Natural killer cell treated with Interleukin-12 subunit alpha and Interleukin-12 subunit beta and Interleukin-15 and Interleukin-18, amount 100 ng/mL, for 72 hours (primary cell): ENCODE measurements at places on chromosomes 1 and 21. TPM values are rescaled to one million over a fixed set of nuclear protein-coding genes. Genes with fewer than 3 reads are reported as not detected.

- no peak for DNase-seq
Observed at GRCh38 chr21:15752763-15753407, 23.1 kb downstream of the USP25 start.

GRCh38 chr1:100277866-100278265 is 11.8 kb downstream of the RTCA start:
- no peak for DNase-seq

GRCh38 chr1:161082483-161082882 is 6.9 kb downstream of the NECTIN4 start:
- no peak for DNase-seq

GRCh38 chr1:95369985-95370690 is 136.1 kb downstream of the RWDD3 start:
- no peak for DNase-seq

- no peak for DNase-seq
Observed at GRCh38 chr1:232629250-232630046, 485 bp downstream of the SIPA1L2 start.

DNA sequence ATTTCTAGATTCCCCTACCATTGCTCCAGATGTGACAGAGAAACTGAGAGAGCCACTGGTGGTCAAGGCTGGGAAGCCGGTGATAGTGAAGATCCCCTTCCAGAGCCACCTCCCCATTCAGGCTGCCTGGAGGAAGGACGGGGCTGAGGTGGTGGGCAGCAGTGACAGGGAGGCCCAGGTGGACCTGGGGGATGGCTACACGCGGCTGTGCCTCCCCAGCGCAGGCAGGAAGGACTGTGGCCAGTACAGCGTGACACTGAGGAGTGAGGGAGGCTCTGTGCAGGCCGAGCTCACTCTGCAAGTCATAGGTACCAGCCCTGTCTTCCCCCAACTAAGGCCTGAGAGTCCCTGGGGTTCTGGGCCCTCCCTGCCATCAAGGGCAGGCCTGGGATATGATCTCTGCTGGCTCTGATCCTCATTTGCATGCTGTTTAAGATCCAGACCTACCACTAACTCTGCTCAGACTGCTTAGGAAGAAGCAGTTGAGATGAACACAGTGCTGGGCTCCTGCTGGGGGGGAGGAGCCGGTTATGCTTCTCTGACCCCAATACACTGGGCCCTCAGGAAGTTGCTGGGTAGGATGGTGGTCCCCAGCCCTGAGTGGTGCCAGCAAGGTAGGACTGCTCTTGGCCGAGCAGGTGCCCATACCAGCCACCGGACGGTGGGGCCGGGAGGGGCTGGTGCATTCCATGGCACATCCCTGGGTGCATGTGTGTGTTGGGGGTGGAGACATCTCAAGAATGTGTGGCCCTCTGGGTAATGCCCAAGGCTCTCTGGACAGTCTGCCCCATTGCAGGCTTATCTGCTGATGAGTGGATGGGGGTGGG is 25.1 kb downstream of the IGFN1 start:
- DNase-seq: no peak

The KRTAP13-2 gene
- total RNA-seq: not detected

The NUAK2 gene
- total RNA-seq: 2.5 TPM

GRCh38 chr1:244242446-244242845 is 191.4 kb downstream of the ZBTB18 start:
- DNase-seq: no peak

- no peak for DNase-seq
Observed at GRCh38 chr1:171610385-171610784, 11.7 kb upstream of the MYOCOS start.

The PLCH2 gene
- 5.5 TPM for total RNA-seq

GRCh38 chr1:21553116-21553926 is 44.1 kb downstream of the ALPL start:
- no peak for DNase-seq

DNA sequence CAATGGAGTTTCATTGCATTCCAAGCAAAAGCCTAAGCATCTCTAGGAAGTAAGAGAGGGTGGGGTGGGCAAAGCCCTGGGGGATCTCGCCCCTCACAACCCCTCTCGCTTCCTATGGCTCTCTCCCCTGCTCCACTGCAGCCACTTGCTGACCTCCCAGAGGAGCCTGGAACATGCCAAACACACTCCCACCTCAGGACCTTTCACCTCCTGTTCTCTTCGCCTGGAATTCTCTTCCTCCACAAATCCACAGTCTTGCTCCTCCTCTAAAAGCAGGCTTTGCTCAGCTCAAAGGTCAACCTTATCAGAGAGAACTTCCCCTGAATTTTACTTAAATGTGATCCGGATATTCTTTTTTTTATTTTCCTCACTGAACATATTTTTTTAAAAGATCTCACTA is 20.9 kb upstream of the SRRM1 start:
- no peak for DNase-seq

DNA sequence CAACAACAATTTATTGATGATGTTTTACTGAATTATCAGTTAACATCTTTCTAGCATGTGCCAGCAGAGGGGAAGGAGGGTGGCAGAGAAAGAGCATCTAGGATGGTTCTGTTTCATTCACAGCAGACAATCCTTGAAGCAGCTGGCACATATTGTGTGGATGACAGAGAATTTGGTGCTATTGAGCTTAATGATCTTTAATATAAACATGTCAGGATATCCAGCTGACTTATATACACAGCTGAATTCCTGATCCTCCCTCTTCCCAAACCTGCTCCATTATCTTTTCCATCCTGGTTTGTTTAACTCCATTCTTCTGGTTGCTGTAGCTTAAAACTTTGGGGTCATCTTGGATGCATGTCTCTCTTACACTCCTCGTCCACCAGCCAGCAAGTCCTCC is 218.6 kb downstream of the CACNA1E start:
- no peak for DNase-seq

The GPR37L1 gene
- not detected for total RNA-seq

GRCh38 chr1:29496701-29497100 is 260.4 kb downstream of the PTPRU start:
- DNase-seq: no peak

- no peak for DNase-seq
Observed at GRCh38 chr1:150760013-150760412, 5.6 kb downstream of the CTSS start.

The CYP4X1 gene
- total RNA-seq: not detected

DNA sequence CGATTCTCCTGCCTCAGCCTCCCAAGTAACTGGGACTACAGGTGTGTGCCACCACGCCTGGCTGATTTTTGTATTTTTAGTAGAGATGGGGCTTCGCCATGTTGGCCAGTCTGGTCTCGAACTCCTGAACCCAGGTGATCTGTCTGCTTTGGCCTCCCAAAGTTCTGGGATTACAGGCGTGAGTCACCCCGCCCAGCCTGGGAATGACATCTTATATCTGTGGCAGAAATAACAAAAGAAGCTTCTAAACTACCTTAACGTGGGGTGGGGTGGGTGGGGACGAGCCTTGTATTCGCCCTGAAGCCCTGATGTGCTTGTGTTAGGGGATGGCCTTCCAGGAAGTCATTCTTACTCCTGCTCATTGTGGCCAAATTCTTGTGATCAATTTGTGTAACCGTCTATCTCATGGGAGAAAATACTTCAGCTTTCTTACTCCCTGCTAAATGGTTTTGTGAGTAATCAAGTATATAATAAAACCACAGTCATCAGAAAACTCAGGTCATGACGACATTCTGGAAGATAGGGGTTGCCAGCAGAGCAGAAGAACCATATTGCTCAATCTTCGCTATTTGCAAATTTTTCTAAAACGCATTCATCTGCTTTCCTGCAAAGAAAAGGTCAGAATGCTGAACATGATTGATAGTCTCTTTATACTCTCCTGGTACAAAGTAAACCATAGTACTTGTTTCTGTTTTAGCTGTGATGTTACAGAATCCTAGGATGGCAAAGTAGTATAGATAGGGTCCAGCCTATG is 63.2 kb downstream of the DIRAS3 start:
- DNase-seq: no peak

The C1orf216 gene
- 15.9 TPM for total RNA-seq

The BGLAP gene
- 1.8 TPM for total RNA-seq

- no peak for DNase-seq
Observed at GRCh38 chr1:49297783-49298182, 521.1 kb upstream of the BEND5 start.

The NPPB gene
- total RNA-seq: not detected

DNA sequence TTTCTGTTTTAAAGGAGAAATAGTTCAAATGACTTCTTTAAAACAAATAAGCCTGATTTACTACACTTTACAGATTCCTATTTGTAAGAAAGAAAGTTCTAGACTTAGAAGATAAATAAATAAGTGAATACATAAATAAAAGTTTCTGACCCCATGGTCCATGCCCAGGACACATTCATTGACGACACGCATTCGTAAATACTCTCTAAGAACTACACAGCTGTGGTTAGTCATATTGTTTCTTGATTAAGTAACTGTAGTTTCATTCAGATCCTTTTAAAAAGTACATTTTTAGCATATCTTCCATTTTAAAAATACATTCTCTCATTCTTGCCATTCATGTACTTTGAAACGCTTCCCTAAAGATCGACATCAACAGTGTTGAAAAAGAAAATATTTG is 497.4 kb downstream of the SETD4 start:
- DNase-seq: no peak
